DMS153 (cell line): ENCODE measurements at places on chromosomes 7 and 10.

- no peak for DNase-seq
Observed at GRCh38 chr7:157738066-157738460, 401.3 kb downstream of the DNAJB6 start.

GRCh38 chr10:69057261-69057950 is 30.5 kb upstream of the SRGN start:
- no peak for DNase-seq

DNA sequence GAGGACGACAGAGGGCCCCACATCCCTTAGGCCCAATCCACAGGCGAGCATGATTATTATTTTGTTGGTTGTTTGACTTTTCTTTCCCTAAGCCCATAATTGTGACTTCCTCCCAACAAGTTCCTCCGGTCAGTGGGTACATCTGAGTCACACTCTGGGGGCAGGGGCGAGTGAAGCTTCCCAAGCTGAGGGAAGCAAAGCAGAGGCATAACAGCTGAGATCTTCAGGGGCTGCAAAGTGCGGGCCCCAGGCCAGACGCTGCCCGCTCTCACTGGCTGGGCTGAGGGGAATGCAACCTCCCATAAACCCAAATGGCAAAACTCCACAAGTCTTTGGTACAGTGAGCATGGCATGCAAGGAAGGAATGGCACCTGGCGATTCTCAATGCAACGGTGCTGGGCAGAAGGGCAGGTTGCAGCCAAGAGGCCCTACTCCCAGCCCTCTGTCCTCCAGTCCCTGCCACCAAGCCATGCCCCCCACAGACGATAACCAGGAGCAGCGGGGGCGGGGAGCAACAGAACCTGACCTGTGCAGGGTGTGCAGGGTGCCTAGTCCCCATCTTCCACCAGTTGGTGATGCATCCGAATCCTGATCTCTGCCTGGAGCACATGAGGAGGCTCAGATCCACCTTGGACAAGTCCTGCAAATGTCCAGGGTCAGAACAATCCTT is 25.3 kb downstream of the TNS3 start:
- DNase-seq = no peak

- DNase-seq = no peak
Observed at GRCh38 chr10:132861116-132861691, 75.3 kb upstream of the NKX6-2 start.

GRCh38 chr10:29667191-29667590 is 32.4 kb upstream of the SVIL start:
- no peak for DNase-seq

- peak; percentile 93 for DNase-seq
Observed at GRCh38 chr10:114499630-114500190, 95.4 kb upstream of the AFAP1L2 start.

DNA sequence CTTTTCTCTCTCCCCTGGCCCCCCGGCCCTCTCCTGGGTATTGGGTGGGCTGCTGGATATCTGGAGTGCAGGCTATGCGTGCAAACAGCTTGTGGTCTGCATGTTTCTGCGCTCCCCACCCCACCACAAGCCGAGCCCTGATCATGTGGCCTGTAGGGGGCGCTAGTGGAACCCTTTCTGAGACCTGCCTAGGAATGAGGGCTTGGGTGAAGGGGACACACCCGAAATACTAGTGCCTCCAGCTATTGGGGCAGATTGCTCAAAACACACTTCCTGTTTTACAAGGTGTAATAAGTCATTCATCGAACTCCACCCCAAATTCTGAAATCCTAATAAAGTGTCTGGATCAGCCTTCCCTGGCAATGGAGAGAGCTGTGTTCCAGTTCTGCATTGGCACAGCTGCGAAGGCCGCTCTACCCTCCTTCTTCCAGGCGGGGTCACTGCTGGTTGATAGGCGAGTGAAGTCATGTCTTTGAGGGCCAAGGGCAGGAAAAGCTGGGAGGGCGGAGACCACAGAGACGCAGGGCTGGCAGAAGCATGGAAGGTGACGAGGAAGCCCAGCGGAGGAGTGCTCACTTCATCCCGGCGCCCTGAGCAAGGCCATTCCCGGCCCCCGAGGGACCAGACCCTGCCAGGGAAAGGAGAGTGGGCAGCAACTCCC is 19.8 kb upstream of the PRRT4 start:
- no peak for DNase-seq

DNA sequence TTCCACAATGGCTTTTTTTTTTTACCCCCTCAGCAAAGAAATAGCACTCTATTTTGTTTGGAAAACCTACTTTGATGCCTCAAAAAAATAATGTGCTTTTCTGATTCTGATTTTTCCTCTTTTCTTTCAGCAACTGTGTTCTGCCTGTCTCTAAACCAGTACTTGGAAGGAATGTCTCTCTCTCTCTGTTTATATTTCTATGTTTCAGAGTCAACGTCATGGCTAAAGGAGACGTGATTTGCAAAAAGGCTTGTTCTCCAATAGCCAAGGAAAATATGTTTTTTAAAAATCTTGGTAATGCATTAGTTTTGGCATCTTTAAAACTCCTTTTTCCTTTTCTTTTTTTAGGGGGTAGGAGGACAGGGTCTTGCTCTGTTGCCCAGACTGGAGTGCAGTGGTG is 56.0 kb upstream of the SDK1 start:
- no peak for DNase-seq

DNA sequence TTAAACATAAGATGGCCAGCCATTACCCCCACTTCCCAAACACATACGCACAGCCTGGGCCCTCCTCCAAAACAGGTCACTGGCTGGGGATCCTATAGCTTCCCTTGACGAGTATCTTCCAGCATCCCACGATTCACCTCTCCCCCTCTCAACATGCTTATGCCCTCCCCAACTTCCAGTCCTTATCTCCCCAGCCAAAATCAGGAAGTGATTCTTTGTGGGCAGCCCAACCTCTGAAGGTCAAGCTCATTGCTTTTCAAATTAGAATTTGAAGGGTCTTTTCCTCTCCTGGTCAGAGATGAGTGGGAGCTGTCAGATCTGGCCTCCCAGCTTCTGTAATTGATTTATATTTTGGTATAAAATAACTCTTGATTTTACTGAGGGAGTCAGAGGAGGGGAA is 133.6 kb downstream of the ATXN7L1 start:
- no peak for DNase-seq

- DNase-seq = no peak
Observed at GRCh38 chr7:131522325-131522930, 34.0 kb downstream of the PODXL start.

DNA sequence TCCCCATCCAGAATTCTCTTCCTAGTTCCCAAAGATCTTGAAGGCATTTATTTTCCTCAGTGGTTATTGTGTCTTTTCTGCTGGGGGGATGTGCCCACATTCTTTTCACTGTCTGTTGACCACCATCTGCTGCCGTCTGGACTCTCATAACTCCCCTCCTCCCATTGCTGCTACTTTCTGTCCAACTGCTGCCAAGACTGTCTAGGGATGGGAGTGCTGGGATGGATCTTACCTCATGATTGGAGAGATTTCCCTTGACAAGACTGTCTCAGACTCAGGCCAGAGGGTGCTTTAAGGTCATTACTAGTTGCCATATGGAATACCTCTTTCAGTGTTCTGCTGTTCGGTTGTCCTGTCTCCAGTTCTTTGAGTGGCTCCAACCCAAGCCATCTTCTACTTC is 141.6 kb downstream of the C1GALT1 start:
- no peak for DNase-seq

DNA sequence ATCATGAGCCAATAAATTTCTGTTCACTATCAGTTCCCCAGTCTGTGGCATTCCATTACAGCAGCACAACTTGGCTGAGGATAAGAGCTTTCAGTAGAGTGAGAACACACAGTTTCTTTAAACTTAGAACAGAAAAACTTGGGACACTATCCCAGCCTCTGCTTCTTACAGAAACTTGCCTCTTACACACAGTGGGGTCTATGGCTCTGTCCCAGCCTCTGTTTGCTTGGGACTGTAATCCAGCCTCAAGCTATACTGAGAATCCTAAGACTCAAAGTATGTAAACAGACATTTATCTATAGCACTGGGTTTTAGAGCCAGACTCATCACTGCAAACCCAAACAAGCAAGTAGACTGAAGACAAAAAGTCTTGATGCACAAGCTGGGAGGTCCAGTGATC is 355.8 kb upstream of the VSTM2A start:
- DNase-seq = no peak

DNA sequence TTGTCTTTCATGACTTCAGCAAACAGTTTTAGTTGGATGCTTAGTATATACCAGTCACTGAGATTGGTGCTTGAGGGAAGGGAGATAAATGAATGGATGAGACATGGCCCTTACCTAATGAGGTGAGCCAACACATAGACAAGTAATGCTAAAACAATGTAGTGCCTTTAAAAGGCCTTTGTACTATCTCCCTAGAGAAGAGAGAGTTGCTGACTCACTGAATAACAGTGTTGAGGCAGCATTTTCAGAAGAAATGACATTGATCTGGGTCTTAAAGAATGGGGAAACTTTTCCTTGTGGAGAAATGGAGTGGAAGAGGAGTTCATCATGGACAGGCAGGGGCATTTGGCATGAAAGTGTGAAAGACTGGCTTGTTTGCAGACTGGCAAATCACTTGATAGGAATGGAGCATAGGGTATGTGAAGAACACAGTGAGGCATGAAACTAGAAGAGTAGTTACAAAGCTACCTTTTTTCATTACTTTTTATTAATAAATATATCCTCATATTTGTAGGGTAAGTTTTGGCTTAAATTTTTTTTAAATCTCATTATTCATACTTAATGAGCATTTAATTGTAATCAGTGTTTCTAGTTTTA is 91.2 kb downstream of the KAT6B start:
- no peak for DNase-seq

DNA sequence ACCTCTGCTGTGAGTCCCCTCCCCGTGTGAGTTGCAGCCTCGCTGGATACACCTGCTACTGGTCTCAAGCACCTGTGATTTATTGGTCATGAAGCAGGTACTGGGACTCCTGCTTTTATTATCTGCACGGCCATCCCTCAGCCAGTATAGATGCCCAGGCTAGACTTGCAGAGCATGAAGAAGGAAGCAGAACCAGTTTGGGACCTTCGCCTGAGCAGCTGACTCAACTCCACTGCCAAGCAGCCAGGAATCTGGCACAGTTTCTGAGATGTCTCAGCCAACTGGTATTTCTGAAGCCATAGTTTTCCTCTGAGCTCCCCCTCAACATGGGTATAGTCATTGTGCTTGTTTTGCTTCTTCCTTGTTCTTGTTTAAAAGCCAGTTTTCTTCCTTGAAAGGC is 28.0 kb upstream of the SLC39A12 start:
- DNase-seq = peak; percentile 75

DNA sequence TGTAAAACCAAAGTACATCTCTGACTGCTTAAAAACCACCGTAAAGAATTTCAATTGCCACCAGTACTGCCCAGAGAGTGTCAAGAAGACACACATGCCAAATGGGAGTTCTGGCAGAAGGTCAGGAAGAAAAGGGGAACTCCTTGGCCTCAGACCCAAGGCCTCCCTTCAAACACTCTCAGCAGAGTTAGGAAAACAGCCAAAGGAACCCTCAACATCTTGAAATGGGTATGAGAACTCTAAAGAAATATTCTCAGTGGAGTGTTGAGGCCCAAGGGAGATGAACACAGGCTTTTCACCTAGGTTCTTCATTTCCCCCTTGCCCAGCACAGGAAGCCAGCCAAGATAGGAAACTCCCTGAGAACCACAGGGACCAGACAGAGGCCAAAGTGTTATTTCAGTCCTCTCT is 96.1 kb upstream of the ASAH2 start:
- no peak for DNase-seq

DNA sequence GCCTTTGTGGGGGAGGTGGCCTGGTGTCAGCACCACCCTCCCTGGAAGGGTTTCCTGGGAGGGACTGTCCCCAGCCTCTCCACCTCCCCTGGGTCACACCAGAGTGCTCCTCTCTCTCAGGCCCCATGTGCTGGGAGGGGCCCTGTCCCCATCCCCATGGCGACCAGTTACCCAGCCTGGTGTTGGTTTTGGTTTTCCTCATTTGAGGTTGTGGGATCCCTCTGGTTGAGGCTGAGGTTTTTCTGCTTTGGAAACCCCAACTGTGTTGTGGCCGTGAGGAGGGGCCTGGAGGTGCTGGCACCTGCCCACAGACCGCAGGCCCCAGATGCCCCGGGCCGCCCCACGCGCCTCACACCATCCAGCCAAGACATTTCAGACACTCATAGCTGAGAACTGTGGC is 106.3 kb downstream of the GRK5 start:
- no peak for DNase-seq

DNA sequence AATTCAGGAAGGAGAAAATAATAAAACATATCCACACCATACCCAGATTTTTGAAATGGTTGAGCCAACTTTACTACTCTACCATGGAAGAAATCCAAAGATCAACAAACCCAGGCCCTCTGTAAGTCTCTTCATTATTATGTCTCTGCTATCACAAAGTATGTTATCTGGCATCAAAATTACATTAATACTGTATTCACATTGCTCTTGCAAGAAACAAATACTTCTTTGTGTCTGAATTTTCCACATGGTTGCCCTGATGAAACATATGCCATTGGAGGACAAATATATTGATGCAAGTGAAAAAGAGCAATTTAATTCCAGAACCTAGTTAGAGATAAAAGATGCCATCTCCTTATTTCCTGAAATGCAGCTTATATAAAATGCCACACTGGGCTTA is 204.0 kb downstream of the FZD1 start:
- no peak for DNase-seq

DNA sequence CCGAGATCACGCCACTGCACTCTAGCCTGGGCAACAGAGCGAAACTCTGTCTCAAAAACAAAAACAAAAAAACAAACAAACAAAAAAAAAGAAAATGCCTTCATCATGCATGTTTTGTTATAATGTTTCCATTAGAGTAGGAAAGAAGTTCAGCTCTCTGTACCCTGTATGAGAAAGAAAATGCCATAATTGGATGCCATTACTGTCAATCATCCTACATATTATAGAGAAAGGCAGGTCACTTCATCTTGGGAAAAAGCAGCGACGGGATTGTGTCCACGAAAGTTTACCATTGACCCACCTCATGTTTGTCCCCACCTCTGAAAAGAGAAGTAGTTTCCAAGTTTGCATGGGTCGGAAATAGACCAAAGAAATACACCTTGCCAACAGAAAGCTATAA is 33.8 kb downstream of the SEC61G start:
- no peak for DNase-seq

DNA sequence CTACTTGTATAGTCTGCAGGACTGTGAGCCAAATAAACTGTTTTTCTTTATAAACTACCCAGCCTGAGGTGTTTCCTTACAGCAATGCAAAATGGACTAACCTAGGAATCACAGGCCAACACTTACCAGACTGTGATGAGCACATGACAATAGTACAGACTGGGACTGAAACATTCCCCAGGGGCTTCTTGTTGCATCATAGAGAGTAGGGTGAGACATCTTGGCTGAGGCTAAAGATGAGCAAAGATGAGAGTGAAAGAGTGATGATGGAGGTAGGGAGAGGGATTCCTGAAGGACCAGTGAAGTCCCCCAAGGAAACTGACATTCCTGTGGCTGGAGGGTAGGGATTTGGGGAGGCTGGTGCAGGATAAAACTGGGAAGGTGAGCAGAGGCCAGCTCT is 194.4 kb downstream of the TPST1 start:
- DNase-seq = no peak
